ENCODE measurements at places on chromosomes 1 and 21.

DNA sequence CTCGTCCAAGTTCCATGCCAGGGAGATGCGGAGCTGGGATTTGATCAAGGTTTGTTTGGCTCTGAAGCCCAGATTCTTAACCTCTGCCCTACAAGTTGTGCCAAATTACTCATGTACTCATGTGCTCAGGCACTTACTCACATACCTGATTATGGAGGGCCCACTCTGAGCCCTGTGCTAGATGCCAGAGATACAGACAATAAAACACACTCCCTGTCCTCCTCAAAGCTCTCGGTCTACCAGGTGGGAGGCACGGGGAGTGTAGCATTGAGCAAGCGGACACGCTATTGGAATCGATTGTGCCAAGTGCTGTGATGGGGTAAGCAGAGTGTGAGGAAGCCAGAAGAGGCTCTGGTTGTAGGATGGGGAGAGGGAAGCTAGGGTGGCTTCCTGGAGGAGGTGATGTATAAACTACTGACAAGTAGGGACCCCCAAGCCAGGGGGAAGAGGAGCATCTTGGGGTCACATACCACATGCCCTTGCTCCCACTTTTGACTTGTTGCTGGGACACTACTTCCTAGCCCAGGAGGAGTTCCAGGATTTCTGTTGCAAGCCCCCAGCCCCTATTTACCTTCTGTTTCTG is 49.8 kb upstream of the IFNLR1 start:
- no peak for DNase-seq

DNA sequence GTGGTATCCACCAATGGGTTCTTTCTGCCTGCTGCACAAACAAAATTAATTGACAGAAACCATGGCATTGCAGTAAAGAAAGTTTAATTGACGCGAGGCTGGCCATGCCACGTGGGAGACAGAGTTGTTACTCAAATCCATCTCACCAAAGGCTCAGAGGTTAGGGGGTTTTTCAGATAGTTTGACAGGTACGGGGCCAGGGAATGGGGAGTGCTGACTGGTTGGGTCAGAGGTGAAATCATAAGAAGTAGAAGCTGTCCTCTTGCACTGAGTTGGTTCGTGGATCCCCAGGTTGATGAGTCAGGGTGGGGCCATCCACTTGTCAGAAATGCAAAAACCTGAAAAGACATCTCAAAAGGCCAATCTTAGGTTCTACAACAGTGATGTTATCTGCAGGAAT is 941 bp upstream of the TBCE start:
- DNase-seq = peak; percentile 24

DNA sequence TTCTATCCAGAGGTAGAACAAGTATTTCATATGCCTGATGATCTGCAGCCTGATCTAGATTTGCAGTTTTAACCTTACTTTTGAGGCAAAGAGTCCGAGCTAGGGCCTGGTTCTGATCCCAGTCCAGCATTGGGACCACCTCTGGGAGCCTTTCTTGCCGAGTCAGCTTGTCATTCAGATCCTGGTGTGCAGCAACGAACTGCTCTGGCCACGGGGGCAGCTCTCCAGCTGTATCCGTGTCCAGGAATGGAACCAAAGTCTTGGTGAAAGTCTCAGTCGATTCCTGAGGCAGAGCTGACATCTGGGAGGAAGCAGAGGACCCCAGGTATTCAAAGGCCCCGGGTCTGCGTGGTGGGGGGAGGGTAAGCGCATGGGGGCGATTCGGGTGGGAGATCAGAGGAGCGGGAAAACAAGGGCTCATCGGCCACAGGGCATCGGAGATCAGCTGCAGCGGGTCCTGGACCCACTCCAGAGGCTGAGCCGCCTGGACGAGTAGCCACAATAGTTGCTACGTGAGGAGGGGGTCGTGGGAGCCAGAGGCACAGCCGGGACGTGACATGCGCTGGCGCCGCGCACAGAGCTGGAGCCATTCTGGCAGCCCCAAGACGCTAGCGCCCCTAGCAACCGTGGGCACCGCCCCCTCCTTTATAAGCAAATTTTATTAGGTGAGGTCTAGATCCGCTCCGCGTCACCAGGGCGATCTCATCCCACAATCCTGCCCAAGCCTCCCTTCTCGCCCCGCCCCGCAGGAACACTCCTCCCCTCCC is 32.4 kb upstream of the BSDC1 start:
- no peak for DNase-seq

GRCh38 chr1:40593449-40594186 is 62.2 kb downstream of the ZNF684 start:
- DNase-seq = no peak

- DNase-seq = no peak
Observed at GRCh38 chr1:184637664-184638240, 116.9 kb downstream of the EDEM3 start.

DNA sequence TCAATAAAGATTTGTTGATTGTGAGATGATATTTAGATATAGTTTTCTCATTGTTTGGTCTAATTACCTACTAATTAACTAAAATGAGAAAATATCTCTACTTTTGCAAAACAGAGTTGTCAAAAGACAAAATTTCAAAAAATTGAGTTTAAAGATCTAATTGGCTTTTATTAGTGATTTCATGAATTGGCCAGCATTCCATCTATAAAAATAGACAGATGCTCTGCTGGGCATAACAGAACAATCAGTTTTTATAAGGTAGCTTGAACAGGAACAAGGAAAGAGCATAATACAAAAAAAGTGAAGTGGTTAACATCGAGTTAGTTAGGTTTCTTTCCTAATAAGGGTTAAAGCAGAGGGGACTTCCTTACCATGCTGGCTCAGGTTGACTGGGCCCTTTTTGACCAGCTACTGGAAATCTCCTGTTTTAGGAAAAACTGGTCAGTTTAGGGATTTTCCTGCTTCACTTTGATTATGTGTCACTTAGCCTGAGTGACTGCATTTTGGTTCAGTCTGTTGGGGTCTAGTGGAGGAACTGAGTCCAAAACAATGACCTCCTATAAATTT is 63.0 kb downstream of the VCAM1 start:
- no peak for DNase-seq

GRCh38 chr21:38048167-38048566 is 131.9 kb upstream of the KCNJ6 start:
- no peak for DNase-seq

GRCh38 chr1:187168297-187168696 is 339.5 kb downstream of the PLA2G4A start:
- no peak for DNase-seq

- no peak for DNase-seq
Observed at GRCh38 chr1:216902669-216903381, 179.6 kb upstream of the ESRRG start.

DNA sequence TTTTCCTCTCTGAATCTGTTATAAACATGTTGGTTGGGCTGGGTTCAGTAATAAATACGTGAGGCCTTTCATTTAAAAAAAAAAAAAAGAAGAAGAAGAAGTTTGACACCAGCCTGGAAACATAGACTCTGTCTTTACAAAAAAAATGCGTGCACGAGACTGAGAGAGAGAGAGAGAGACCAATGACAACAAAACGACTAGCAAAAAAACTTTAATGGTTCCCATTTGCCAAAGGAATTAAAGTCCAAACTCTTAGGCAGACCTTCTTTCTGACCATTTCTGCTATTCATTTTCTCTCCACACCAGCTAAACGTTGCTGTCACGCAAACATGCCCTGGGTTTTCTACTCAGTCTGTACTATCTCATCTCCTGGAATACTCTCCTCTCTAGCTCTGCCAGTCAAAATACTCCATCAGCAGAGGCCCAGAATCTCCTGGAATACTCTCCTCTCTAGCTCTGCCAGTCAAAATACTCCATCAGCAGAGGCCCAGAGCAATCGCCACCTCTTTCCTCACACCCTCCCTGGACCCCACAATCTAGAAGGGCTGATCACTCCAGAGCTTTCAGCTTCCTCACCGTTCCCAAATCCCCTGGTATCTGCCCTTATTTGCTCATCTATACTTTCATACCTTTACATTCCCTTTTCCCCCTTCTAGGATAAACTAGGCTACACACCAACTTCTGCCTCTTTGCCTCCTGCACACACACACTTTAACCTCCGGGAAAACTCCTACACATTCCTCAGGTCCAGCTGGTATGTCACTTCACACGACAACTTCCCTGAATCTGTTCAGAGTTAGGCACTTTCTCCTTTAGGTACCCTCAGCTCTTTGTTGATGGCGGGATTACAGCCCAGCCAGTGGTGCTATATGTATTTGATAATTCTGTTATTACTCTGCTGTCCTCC is 100.0 kb downstream of the CDC7 start:
- no peak for DNase-seq

- no peak for DNase-seq
Observed at GRCh38 chr1:2221271-2221670, 6.8 kb upstream of the SKI start.

- no peak for DNase-seq
Observed at GRCh38 chr1:203911806-203912205, 50.4 kb downstream of the SNRPE start.

- no peak for DNase-seq
Observed at GRCh38 chr1:167435484-167435883, 82.8 kb downstream of the CD247 start.

GRCh38 chr1:32904797-32905196 is 3.6 kb upstream of the TMEM54 start:
- no peak for DNase-seq

- DNase-seq = no peak
Observed at GRCh38 chr21:26546446-26547097, 26.5 kb downstream of the CYYR1 start.

DNA sequence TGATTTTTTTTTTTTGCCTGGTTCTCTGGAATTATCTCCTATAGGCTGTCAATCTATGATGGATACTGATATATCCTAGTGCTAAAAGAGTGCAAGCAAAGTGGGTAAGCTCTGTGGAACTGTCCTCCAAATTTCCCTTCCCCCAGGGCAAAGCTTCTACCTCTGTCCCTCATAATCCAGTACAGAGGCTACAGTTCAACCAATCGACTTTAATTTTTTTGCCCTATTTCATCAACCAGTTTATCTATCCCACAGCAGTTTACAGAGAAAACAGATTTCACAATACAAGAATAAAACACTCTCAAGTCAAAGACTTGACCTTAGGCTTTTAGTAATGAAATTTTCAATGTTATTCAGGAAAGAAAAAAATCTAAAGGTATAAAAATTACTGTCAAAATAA is 13.9 kb downstream of the PUM1 start:
- DNase-seq = no peak

DNA sequence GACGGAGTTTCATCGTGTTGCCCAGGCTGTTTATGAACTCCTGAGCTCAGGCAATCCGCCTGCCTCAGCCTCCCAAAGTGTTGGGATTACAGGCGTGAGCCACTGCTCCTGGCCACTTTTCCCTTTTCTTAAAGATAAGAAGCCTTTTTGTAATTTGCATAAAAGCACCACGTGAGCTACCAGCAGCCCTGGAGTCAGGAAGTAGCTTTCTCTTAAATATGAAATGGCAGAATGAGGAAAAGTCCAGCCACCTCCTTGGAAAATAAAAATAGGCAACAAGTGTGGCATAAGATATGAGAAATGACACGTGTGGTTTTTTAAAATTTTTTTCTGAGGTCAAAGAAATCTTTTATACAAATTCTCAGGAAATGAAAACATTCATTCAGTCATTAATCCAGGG is 259.7 kb downstream of the DYRK1A start:
- DNase-seq = no peak

Data from activated naive CD4-positive, alpha-beta T cell treated with Interleukin-2 at 50 U/mL for 16 hours (primary cell).